ENCODE measurements at places on chromosomes 7 and 10.

DNA sequence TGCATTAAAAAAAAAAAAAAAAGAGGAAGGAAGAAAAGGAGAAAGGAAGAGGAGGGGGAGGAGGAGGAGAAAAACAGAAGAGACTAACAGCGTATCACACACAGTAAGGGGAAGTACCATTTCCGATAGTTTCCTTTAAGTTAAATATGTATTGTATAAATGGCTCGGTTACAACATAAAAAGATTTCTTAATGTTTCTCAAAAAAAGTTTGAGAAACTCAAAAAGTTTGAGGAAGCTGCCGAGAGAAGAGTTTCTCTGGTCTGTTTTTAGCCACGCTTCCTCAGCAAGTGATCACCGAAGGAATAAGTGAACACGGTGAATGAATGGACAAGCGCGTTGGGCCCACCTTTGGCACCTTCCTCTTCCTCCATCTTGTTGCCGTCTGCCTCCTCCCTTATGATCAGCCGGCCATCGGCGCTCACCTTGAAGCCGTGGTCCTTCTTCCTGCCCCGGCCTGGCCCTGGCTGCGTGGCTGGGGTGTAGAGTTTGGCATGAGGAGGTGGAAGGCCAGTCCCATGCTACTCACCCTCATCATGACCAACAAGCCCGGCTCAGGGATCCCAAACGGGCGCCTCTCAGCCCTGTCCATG lies 31.3 kb upstream of the FRAT2 start:
- peak; percentile 86 for DNase-seq

DNA sequence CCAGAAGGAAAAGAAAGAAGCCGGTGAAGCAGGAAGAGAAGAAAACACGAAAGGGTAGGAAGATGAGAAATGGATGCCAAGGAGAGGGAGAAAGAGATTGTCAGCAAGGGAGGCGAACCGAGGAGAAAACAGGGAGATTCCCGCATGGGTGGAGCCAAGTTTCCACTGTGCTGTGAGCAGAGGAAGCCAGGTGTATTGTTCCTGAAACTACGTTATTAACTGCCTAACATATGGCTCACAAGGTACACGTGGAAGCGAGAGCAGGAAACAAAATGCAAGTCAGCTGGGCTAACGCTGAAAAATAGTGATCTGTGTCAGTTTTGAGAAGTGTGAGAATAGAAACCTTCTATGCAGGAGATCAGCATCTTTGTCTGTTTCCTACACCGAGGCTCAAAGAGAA lies 20.4 kb upstream of the HIPK2 start:
- no peak for DNase-seq

DNA sequence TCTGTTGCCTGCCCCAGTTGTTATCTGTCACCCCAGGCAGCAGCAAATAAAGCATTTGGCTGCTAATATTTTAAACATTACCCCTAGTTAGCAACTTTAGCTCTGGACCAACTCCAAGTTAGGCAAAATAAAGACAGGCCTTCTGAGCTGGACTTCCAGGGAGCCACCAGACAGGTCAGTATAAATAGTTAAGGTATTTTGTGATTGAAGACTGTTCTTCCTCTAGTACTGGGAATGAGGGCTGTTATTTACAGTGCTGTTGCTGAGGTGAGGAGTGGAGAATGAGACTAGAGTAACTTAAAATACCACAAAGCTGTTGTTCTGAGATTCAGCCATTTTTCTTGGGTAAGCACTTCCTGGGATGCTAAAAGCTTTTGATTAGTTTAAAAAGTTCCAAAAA lies 40.1 kb downstream of the ZNF518A start:
- no peak for DNase-seq

DNA sequence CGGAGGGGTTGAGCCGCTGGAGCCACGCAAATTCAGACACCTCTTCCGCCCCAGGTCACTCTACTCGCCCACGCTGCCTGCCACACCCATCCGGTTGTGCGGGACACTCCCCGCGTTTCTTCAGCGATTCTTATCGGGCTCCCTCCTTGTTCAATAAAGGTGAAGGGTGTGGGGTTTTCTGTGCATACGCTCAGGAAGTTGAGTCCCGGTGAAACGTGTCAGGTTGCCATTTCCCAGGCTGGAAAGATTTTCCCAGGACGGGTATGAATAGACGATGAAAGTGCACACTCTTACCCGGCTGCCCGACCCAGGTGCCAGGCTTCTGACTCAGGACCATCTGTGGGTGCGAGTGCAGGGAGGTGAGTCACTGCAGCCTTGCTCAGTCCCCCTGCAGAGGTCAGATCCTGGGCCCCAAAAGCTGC lies 22.0 kb downstream of the KLF6 start:
- DNase-seq, result no peak
